ENCODE measurements at places on chromosomes 4 and X.

GRCh38 chr4:155442267-155443105 lies 65.7 kb upstream of the MAP9 start:
- DNase-seq = peak; percentile 83

GRCh38 chr4:88333741-88334405 lies 44.8 kb upstream of the HERC6 start:
- DNase-seq = no peak

DNA sequence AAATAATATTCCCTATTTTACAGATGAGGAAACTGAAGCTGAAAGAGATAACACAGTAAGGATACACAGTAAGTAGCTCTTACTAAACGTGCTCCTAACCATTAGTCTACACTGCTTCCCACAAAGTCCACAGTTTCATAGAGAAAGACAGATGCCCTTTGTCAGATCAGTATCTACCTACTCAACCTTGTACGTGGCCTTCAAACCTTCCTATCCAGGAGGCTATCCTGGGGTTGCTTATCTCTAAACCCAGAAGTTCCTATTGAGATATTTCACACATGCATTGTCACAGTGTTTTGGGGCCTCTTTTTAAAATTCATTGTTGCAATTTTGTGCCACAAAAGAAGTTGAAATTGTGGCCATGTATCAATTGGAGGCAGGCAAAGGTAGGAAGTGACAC lies 208.0 kb downstream of the ENOX2 start:
- no peak for DNase-seq

- no peak for DNase-seq
Measured at GRCh38 chrX:138692591-138692990, 18.9 kb downstream of the FGF13 start.

DNA sequence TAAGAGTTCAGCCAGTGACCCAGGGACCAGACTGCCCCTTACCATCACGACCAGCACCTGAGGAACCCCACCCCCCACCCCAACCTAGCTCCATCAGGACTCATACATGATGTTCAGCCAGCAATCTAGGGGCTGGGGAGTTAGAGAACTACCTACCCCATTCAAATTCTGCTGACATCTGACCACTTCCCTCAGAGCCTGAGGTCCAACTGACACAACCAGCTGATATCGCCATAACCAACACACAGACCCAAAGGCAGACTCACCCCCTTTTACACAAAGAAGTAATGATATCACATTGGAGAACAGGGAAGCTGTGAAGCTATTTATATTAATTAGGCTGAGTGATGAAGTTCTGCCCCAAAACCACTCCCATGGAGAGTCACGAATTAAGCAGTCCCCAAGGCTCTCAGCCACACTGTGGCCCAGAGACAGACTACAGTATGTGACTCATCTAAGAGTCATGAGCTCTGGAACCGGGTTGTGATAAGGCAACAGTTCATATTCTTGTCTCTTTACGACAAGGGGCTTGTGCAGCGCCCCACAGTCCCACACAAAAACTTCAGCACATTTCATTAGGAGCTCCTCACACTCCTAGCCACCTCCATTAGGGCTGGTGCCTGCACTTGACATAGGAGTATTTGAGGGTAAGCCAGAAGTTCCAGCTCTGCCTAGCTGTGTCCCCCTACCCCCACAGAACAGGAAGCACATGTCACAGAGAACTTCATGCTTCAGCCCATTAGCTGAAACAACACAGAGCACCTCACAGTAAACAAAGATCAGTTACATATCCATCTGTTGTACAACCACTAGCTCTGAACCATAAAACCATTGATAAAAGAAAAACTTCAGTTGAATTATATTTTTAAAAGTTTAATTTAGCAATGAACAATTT lies 184.7 kb upstream of the ZCCHC13 start:
- DNase-seq = no peak

DNA sequence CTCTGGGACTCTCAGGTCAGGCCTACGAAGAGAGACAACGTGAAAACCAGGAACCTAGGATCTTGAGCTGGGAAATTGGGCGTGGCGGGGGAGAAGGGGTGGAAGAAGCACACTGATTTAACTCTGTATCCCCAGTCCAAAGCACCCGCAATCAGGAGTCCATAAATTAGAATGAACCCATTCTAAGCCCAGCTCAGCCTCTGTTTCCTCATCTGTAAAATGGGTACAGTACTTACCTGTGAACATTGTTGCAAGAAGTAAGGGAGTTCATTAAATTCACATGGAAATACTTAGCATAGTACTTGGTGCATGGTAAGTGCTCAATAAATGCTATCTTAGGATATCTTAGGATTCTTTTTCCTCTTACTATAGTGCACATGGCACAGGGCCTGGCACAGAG lies 326.7 kb downstream of the BCOR start:
- DNase-seq = no peak

- no peak for DNase-seq
Measured at GRCh38 chr4:67785528-67785927, 31.3 kb upstream of the GNRHR start.
